ENCODE measurements at places on chromosomes 6 and 20.

- peak; percentile 73 for DNase-seq
Observed at GRCh38 chr6:52361945-52362442, at the start of gene PAQR8. Gene PAQR8, plus strand, starts transcription at chr6:52362151. Its CDS starts 41,063 bp downstream, at chr6:52403214.

GRCh38 chr6:105102186-105102585 is 77.6 kb downstream of the POPDC3 start:
- DNase-seq = no peak

DNA sequence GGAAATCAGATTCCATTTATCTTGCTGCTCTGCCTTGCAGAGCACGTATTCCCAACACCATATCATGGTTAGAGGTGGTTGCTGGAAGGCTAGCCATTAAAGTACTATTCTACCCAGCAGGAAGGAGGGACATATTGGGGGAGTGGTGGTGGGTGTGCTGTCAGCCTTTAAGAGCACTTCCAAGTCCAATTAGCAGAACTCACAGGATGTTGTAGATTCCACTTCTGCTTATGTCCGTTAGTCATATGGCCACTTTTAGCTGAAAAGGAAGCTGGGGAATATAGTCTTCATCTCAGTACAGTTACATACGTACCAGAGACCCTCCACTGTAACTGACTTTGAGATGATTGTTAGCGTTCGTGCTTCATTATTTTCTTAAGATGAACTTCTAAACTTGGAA is 94.4 kb downstream of the SAMD3 start:
- DNase-seq = no peak

- no peak for DNase-seq
Observed at GRCh38 chr20:18138266-18138582, 561 bp downstream of the KAT14 start.

- no peak for DNase-seq
Observed at GRCh38 chr6:144351379-144352127, 66.4 kb downstream of the UTRN start.

DNA sequence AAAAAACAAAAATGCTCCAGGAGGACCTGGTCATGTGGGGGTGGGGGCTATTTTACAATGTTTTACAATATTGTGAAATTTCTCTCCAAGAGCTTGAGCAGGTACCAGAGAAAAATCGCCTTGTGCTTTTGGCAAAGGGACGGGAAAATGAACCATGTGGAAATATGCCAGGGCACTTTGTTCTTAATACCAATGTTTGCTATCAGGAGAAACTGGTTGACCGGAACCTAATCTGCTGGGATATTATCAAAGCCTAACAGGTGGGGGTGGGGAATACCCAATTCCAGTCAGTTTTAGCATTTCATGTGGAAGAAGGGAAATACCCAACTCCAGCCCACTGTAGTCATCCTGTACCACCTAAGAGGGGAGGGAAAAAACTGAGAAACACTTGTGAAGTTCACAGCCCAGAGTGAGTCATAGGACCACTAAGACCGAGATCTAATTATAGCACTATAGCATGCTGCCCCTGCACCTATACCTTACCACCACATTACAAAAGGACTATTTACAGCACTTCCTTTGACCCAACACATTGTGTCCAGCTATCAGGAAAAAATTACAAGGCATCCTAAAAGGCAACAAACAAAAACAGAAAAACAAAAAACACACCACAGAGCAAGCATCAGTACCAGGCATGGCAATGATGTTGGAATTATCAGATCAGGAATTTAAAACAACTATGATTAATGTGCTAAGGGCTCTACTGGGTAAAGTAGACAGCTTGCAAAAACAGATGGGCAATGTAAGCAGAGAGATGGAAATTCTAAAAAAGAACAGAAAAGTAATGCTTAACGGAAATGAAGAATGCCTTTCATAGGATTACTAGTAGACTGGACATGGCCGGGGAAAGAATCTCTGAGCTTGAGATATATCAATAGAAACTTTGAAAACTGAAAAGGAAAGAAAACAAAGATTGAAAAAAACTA is 84.1 kb upstream of the POPDC3 start:
- no peak for DNase-seq

DNA sequence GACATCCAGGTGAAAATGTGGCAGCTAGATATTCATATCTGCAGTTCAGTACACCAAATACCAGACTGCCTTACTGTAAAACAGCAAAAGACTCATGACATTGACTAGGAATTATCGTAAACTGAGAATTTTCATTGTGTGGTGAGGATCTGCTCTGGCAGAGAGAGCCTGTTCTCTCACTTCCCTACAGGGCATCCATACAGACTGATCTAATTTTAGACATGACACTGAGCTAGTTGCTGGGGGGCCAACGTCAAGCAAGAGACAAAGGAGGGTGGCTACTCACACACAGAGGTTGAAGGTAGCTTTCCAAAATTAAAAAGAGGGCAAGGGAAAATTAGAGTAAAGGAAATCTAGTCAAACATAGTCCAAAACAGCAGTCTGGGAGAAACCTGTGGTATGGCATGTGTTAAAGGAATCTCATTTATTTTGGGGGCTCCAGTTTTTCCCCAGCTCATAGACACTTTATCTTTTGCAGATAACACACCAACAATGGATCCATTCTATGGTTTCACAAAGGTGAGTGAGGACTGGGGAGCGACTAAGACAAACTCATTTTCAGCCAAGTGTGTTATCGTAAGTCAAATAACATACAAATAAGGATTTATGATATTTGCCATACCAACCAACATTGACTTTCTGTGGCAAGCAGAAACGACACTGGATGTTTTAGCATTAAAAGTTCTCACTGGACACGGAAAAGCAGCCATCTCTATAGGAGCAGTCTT is 36.6 kb upstream of the NHSL1 start:
- no peak for DNase-seq

DNA sequence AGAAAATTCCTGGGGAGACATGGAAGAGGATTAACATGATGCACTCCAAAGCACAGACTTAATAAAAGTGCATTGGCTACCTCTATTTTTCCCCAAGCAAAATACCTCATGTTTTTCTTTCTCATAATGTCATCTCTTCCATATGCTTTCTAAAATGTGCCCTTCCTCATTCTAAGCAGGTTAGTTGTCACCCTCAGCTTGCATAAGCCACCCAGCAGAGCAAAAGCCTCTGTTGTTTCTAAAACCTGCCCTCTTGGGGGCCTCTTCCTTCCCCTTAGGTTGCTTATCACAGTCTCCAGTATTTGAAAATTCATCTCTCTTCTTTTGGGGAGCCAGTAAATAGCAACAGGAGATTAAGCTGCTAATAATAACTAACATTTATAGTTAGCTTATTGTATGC is 183.6 kb upstream of the FLRT3 start:
- DNase-seq = no peak

- DNase-seq = no peak
Observed at GRCh38 chr6:137210903-137211302, 8.3 kb downstream of the IFNGR1 start.

DNA sequence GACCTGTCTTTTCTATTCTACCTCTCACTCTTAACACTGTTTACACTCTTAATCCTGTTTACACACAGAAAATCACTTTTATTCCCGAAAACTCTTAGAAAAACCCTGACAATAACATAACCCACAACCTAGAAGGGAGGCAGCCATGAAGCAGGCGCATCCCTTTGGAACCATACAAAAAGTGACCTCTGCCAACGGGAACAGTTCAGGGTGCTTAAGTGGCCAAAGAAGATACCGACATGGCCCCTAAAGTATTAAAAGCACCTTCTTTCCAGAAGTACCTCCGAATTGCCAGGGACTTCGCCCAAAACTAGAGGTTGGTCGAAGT is 490 bp downstream of the MMUT start:
- DNase-seq = no peak

DNA sequence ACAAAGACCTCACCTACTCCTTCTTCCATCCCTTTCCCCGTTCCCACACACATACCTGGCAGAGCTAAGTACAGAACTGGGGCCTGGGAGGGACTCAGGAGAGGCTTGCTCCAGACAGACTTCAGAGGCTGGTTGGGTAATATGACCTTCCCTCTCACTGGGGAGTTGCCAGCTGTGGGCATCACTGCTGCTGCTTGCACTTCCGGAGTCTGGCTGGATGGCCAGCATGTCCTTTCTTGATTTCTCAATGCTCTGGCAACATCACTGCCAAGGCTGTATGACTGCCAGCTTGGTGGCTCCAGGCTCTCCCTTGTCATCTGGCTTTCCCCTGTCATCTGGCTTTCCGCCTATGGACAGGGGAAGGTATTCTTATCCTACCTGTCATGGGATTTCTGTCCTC is 47.8 kb downstream of the CDH22 start:
- no peak for DNase-seq

DNA sequence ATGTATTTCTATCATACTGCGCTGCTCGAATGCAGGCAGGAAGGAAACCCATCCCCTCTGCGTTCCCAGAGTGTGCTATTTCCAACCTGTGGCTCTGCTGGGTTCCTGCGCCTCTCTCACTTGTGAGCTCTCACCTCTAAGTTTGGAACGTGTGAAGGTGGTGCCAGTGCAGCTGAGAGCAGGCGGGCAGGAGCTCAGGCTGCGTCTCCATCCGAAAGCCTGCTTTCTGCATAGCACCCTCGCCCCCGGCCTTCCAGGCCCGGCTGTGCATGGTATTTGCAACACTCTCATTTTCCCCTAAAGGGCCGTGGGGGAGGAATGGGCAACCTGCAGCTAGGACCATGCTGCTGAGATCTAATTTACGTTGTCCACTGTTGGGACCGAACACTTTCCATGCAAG is 288.0 kb upstream of the TSHZ2 start:
- no peak for DNase-seq

DNA sequence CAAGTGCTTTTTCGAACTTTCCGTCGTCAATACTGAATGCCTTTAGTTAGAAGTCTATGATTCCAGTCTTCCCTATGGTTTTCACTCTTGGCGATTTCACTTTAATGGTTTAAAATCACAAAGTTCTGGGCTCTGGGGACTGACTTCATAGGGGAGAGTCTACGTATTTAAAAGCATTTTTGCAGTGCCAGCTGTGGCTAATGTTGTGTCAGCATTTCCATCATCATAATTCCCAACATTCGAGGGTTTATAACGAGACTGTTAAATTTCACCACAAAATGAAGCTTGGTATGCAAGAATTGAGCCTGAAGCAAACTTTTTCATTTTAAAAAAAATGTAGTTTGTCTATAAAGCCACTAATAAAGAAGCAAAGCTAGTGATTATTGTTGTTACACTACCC is 242.7 kb downstream of the SOX4 start:
- DNase-seq = no peak

GRCh38 chr20:7879883-7880282 is 60.4 kb downstream of the HAO1 start:
- no peak for DNase-seq

- no peak for DNase-seq
Observed at GRCh38 chr20:47466213-47466612, 35.5 kb upstream of the NCOA3 start.

DNA sequence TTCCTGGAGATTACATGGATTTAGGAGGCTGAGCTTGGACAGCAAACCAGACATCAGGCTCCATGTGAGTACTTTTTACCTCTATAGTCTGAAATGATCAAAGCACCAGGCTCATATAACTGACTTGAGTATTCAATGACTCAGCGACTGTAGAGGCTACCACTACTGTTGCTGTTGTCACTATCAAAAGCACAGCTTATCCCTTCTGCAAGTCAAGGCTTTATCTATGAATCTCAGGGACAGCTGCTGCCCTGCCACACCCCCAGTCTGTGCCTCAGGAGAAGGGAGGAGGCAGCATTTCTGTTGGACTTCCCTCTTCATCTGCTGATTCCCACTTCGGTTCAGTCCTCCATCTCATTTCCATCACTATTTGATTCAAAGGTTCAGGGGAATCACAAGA is 80.5 kb upstream of the CNR1 start:
- DNase-seq = no peak

- no peak for DNase-seq
Observed at GRCh38 chr6:98764373-98764911, 69.9 kb upstream of the POU3F2 start.

- no peak for DNase-seq
Observed at GRCh38 chr6:106077881-106078280, 8.3 kb upstream of the PRDM1 start.

DNA sequence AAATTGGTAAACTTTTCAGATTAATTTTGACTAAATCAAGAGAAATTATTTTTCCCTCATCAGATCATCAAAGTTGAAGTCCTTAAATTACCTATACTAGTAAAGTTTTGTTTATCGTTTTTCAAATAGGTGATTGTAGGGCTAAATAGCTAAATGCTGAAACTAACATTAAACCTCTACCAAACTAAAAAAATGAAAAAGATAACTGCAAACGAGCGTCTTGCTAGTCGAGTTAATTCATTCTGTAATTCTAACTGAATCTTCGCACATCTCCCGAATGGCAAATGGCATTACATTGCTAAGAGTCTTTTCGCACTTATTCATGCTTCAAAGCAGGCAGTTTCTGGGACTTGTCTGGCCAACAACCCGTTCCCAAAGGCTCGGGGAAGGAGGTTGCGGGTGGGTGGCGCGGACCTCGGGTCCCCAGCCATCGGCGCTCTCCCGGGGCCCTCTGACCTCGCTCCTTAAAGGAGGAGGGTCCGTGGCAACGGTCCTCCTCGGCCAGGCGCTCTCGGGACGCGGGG is 43.8 kb downstream of the POPDC3 start:
- DNase-seq = no peak

DNA sequence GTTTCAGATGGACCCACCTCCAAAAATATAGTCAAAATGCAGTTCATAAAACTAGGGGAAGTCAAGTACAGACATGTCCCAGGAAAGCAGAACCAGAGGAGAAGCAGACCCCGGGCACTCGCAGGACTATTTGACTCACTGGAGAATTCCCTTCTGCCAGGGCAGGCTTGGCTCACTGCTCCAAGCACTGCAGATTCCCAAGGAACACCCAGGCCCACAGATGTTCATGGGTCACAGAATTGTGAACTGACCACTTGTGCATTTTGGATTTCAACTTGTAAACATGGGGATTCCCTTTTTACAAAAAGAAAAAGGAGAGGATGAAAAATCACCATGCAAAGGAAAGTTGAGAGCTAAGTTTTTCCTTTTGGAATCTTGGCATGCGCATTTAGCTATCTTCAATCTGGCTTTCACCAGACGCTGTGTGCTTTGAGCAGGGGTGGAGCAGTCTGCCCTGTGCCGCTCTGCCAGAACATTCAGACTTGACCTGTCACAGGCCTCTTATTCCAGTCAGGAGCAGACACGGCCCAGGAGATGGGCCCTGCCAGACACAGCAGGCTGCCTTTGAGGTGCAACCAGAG is 237.5 kb upstream of the TAB2 start:
- DNase-seq = peak; percentile 9

GRCh38 chr20:44233436-44234016 is 13.6 kb upstream of the GDAP1L1 start:
- DNase-seq = no peak

GRCh38 chr20:51116765-51117686 is 94.1 kb upstream of the KCNG1 start:
- DNase-seq = no peak

GRCh38 chr6:92826633-92827032 is 592.7 kb downstream of the EPHA7 start:
- no peak for DNase-seq

DNA sequence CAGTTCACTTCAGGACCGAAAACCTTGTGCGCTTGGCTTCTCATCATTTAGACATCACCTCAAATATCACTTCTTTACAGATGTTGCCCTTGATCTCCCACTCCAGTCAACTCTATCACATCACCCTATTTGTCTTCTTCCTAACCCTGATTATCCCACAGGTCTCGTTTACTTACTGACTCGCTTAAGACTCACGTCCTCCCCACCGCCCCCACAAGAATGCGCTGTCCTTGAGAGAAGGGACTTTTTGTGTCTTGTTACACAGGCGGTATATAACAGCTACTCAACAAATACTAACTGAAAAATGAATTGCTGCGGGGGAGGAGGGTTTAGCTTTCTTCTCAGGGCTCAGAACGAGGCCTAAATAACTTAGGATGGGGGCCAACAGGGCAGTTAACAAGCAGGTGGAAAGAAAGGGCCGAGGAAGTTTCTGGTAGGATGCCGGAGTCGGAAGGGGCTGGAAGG is 527 bp downstream of the TOMM34 start:
- no peak for DNase-seq
